ENCODE measurements at places on chromosomes 7 and 10.
A peak's percentile ranks its signal among the peaks of the same experiment; 100 is the strongest.

GRCh38 chr10:43795639-43796038, 147.0 kb upstream of the ZNF32 start:
- no peak for DNase-seq

GRCh38 chr10:17453373-17454091, 863 bp downstream of the ST8SIA6 start:
- no peak for DNase-seq

DNA sequence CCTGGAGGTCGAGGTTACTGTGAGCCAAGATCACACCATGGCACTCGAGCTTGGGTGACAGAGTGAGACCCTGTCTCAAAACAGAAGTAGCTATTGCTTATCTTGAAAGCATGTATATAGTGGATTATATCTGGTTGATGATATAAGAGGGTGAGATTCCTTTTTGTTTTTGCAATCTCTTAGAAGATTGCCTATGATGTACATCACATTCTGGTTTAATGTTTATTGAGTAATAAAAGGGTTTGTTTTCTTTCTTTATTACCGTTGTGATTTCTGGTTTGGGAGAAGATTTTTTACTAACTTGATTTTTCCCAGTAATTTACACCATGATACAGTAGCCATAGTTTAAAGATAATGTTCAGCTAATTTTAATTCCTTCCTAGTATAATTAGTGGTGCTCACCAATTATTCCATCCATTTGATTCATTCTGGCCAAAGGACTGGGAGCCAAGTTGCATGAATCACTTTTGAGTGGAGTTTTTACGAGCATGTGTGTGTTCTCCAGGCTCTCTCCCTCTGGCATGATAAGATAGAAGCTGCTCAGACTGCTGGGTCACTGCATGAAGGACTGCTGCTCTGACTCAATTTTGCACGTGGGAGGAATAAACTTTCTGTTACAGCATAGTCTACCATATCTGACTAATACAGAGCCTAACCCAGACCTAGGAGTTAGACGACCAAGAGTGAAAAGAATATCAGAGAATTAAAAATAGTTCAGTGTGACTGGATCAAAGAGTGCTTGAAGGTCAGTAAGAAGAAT, 13.5 kb upstream of the TSPAN13 start:
- peak; percentile 34 for DNase-seq

GRCh38 chr7:109895536-109895935, 1195.4 kb upstream of the LRRN3 start:
- no peak for DNase-seq
